ENCODE measurements at places on chromosomes 16 and 17.

GRCh38 chr16:85098565-85098964, 13.7 kb downstream of the CIBAR2 start:
- DNase-seq = no peak

DNA sequence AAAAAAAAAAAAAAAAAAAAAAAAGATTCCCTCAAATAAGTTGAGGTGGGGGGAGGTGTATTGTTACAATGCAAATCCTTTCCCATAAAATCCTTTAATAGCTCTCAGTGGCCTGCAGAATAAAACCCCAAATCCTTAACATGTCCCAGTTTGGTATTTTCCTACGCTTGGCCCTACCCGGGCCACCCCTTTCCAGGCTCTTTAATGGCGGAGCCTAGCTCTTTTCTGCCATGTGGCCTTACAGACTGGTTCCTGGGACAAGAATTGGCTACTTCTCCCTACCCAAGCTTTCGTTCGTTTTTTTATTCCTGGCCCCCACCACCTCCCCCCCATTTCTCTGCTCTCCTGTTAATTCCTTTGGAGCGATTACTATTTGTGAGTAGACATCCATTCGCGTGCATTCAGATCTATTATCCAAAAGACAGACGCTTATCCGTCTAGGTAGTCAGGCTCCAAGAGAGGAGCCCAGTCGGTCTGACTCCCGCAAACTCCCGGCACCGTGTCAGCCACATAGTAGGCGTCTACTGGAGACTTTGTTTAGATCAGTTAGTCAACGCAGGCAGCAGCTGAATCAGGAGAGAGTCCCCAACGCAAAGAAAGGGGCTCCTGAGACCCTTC, 813 bp upstream of the THAP11 start:
- no peak for DNase-seq

DNA sequence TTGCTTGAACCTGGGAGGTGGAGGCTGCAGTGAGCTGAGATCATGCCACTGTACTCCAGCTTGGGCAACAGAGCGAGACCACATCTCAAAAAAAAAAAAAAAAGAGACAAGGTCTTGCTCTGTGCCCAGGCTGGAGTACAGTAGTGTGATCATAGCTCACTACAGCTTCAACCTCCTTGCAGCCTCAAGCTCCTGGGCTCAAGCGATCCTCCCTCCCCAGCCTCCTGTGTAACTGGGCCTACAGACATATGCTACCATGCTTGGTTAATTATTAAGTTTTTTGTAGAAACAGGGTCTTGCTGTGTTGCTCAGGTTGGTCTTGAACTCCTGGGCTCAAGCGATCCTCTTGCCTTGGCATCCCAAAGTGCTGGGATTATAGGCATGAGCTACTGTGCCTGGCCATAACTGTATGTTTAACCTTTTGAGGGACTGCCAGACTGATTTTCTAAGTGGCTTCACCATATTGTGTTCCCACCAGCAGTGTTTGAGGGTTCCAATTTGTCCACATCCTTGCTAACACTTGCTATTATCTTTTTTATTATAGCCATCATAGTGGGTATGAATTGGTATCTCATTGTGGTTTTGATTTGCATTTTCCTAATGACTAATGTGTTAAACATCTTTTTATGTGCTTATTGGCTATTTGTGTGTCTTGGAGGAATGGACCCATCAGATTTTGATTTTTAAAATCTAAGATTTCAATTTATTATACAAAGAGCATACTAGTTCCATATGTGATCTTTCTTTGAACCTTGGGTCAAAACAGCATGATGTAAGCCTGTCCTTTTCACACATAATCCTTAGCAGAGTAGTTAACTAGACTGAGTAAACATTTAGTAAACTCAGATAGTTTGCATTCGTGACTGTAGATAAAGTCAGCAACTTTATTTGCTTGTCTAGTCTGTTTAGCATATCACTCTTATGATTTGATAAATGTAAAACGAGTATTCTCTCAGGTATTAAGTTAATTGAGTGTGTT, 38.1 kb upstream of the KPNB1 start:
- no peak for DNase-seq

- DNase-seq = no peak
These were observed 193.3 kb downstream of the MRTFB start for GRCh38 chr16:14264327-14264943.

DNA sequence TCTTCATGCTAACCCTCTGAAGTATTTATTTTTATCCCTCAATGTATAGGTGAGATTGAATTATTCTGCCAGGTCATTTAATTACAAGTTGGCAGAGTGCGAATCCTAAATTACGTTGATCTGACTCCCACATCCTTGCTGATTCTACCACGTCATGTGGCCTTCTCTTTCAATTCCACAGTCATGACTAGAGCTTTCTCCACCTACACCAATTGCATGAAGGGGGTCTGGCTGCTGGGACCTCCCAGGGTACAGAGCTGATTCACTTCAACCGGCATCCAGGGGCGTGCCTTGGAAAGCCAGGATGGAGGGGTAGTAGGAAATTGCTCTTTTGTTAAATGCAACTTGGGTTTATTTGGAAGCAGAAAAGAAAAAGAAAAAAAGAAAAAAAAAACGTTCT, 41.1 kb upstream of the CDH13 start:
- no peak for DNase-seq

DNA sequence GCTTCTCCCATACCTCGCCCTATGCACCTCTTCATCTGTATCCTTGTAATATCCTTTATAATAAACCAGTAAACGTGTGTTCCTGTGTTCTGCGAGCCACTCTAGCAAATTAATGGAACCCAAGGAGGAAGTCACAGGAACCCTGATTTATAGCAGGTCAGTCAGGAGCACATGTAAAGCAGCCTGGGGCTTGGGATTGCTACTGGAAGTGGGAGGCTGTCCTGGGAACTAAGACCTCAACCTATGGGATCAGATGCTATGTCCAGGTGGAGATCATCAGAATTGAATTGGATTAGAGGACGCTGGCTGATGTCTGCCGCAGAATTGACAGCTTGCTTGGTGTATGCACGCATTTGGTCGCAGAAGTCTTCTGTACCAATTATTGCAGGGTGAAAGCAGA, 15.7 kb downstream of the WNT3 start:
- no peak for DNase-seq

DNA sequence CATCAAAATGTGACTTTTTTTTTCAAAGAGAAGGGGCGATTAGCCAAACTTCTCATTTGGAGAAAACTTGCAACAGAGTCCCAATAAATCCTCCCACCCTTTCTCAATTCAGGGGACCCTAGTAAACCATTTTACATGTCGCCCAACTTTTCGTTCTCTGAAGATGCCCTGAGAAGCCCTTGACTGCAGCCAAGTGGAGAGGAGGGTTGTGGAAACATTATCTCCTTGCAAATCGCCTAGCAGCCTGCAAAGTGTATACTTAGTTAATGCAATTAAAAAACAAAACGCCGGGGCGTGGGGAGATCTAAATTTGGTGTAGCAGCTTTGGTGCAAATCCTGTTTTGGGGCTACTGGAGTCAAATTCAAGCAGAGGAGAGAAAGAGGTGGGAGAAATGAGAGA, 1.2 kb upstream of the SHISA9 start:
- no peak for DNase-seq

DNA sequence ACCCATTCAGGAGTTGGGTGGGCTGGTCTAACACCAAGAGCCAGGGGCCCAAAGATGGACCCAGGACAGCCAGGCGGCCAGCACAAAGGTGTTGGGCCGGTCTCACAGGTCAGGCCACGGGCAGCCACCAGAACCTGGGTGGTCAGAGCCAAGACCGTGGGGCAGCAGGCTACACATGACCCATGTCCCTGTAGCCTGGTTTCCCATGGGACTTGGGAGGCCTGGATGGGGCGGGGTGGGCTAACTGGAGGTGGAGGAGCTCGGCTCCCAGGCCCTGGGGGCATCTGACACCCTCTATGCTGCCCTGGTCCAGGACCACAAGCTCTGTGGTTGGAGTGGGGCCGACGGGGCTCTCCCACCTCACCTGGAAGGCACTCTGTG, 17.2 kb downstream of the CTU2 start:
- no peak for DNase-seq

- DNase-seq = peak; percentile 86
These were observed 38.2 kb upstream of the CCDC182 start for GRCh38 chr17:57783338-57783742.

DNA sequence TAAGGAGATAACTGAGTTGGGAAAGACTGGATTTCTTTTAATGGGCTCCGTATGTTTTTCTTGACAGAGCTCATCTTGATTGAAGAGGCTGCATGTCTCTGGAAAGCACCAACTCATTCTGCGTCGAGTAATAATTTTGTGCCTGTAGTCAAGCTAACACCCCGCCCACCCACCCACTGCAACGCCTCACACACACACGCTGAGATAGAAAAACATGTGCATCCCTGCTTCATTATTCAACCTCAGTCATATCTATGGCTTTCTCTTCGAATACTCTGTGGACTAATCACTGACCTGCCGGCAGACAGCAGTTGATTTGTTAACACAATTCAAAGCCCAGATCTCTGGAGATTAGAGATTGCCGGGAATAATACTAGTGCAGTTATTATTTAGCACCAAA, 220.2 kb upstream of the TOM1L1 start:
- no peak for DNase-seq

GRCh38 chr17:6269478-6269877, 165.4 kb downstream of the AIPL1 start:
- DNase-seq = peak; percentile 34

DNA sequence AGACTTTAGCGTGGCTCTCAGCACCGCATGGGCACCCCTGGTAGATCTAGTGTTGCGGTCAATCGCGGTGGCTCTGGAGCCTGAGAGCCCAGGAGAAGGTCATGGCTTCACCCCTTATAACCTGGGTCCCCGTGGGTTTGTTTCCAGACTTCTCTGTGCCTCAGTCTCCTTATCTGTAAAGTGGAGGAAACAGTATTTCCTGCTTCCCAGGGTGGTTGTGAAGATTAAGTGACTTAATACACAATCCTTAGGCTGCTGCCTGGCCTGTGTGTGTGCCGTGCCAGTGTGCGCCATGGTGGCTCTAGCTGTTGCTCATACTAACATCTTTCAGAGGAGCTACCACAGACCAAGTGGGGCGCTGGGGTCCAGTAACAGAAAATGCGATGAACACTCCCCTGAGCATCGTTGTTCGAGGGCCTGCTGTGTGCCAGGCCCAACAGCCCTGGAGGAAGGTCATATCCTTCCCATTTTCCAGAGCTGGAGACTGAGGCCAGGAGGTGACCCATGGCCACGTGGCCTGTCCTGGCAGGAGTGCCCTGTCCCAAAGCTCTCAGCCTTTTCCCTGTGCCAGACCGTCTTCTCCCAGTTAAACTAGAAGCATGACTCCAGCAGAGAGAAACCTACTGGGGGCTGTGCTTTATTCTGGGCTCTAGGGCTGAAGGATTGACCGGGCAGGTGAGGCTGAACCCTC, 70.1 kb downstream of the CMIP start:
- DNase-seq = no peak

DNA sequence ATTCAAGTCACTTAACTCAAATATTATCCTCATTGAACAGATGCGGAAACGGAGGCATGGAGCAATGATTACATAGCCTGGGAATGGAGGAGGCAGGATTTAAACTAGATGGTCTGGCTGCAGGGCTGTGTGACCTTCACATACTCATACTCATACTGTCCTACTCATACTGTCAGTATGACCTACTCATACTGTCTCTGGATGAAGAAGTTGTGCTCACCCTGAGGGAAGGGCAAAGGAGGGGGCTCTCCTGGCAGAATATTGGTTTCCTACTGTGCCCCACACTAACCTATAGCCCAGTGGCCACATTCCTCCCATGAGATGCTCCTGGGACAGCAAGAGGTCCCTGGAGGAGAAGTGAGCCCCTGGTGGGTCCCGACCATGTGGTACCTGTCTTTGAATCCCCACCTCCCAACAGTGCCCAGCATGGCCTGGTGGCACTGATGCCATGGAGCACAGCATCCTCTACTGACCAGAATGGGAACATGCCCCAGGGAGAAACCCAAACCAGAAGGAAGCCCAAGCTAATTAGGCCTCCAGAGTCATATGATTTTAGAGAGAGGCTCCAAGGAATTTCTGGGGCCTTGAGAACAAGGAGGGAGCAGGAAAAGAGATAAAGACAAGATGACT, 197.3 kb upstream of the SDK2 start:
- peak; percentile 22 for DNase-seq

DNA sequence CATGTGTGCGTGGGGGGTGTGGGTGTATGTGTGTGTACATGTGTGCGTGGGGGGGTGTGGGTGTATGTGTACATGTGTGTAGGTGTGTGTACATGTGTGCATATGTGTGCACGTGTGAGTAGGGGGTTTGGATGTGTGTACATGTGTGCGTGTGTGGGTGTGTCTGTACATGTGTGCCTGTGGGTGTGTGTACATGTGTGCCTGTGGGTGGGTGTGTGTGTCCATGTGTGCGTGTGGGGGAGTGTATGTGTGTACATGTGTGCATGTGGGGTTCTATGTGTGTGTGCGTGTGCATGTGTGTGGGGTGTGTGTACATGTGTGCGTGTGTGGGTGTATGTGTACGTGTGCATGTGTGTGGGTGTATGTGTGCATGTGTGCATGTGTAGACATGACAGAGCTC, 129.1 kb downstream of the C16orf95 start:
- no peak for DNase-seq

GRCh38 chr17:364308-364707, 11.7 kb upstream of the RPH3AL start:
- DNase-seq = no peak

- DNase-seq = no peak
These were observed 26.2 kb downstream of the SLC39A11 start for GRCh38 chr17:73066148-73066884.

DNA sequence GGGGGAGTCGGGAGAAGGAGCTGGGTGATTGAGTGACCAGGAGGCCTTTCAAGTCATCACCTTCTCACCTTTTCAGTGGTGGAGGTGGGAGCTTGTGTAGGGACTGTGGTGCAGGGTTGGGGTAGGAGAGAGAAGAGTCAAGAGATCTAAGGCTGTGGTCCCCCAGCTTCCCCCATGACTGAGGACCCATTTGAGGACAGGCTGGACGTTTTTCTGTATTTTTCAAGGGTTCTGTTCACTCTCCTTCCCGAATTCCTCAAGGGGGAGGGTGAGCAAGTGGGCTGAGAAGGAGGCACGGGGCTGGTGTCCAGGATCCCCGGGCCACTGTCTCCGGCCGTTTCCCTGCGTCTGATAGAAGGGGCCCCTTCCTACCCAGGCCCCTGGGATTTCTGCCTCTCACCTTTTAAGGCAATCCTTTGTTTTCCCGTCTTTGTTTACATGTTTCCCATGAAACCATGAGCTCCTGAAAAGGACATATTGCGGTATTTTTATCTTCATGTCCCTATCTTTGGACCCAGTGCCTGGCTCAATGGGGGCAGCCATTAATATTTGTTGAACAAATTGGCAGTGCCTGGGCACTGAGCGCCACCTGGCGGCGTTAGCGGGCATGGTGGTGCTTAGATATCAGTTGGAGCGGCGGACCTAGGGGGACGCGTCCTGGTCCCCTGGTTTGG, 9.2 kb upstream of the CD300A start:
- DNase-seq = peak; percentile 80

DNA sequence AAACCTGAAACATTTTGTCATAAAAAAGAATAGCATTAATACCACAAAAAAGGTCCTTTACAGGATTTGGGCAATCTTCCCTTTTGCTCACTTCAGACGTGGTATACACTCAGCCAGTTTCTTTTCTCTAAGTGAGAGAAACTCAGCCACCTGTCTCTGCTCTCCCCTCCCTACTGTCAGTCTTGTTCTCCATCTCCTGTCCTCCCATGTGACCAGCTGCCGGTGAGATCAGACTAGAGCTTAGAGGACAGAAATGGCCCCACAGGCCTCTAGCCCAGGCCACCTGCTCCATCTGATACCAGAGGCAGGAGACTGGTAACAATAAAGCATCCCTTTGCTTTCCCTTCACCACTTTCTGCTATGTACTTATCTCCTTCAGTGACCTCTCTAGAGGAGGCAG, 34.9 kb downstream of the CMC2 start:
- peak; percentile 14 for DNase-seq

- no peak for DNase-seq
These were observed 387 bp upstream of the STARD3 start for GRCh38 chr17:39636587-39636926.

Data from activated CD4-positive, alpha-beta memory T cell treated with anti-CD3 and anti-CD28 coated beads for 36 hours (primary cell).